ENCODE measurements at places on chromosomes 2 and 18. TPM values are rescaled to one million over a fixed set of nuclear protein-coding genes. Genes with fewer than 3 reads are reported as not detected.

The TAF4B gene
- 29.2 TPM for total RNA-seq

The MEP1B gene
- total RNA-seq: not detected

DNA sequence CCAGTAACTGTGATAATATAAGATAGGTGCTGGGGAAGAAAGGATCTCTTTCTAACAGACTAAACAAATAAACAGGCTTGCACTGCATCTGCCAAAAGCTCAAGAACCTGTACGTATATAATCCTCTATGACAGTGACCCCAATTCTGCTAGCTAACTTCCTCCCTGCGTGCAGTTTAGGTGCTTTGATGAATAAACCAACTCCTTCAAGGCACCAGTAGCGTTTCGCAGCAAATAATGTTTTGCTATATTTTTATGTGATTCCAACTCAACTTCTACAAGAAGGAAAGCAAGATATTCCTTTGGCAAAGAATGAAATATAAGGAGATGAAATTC is 135.5 kb upstream of the CHAC2 start:
- peak overlapping the region; percentile 58 for H3K27ac ChIP-seq
- H3K4me3 ChIP-seq: peak overlapping the region; percentile 15
- H3K27me3 ChIP-seq: no peaks in the 10 kb centered on the region
- DNase-seq: no peak
- no peaks in the 10 kb centered on the region for H3K36me3 ChIP-seq

DNA sequence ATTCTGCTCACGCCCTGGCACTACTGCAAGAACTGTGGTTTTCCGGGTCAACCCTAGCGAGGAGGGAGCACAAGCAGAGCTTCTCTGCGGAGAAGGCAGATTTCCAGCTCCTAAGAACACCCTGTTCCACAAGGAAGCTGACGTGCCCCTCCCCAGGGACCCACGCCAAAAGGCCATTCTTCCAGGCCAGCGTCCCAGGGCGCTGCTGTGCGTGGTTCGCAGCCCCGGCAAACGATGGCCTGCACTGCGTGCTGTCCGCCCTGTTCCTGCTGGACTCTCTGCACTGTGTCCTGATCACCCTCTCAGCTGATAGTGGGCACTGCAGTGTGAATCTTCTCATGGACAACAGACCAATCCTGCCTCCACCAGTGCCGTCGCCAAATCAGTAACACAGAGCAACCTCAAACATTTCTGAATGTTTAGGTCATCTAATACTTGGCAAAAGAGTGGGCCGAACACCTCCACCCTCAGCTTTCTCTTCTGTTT is 49.1 kb downstream of the ADI1 start:
- H3K36me3 ChIP-seq: peaks cover 17% of the 10 kb centered on the region
- no peaks in the 10 kb centered on the region for H3K27me3 ChIP-seq
- H3K4me1 ChIP-seq: no peaks in the 10 kb centered on the region
- no peak overlapping the region for H3K4me3 ChIP-seq

DNA sequence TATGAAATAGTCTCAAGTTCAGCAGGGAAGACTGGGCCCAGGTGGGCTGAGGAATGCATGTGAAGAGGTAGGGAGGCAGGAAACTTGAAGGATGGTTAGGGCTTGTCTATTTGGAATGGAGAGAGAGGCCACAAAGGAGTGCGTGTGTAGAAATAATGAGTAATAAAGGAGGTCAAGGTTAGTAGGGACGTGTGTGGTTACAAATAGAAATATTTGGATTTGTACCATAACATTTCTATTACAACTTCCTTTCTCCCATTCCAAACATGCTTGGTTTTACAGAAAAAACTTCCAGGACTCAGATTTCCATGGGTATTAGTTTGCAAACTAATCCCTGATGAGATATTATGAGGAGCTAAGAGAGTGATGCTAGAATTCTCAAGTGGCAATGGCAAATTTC is 280.6 kb downstream of the NCKAP5 start:
- H3K4me1 ChIP-seq: no peaks in the 10 kb centered on the region
- H3K27me3 ChIP-seq: no peaks in the 10 kb centered on the region
- no peak for DNase-seq
- no peak overlapping the region for H3K4me3 ChIP-seq
- no peak overlapping the region for H3K27ac ChIP-seq

The ASTL gene
- 9.1 TPM for total RNA-seq

DNA sequence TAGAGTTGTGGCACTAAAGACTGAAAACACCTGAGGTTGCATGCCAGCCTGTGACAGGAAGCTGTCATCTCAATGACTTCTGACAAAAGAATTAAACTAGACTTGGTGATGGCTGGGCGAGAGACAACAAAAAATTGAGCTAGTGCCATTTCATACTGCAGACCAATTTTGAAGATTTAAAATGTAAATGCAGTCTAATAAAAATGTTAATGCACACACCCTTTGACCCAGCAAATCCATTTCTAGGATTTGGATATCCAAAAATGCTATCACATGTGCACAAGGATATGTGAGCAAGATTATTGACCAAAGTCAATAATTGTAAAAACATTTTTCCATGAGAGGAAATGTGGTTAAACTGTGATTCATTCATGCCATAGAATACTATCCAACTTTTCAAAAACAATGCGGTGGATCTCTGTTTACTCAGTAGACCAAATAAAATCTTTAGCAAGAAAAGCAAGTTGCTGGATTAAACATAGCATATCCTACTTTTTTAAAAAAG is 5.6 kb downstream of the FBXO36 start:
- no peak for DNase-seq
- H3K4me1 ChIP-seq: peaks cover 15% of the 10 kb centered on the region
- H3K27me3 ChIP-seq: no peaks in the 10 kb centered on the region
- no peak overlapping the region for H3K4me3 ChIP-seq
- no peaks in the 10 kb centered on the region for H3K36me3 ChIP-seq
- H3K27ac ChIP-seq: no peak overlapping the region

- DNase-seq: no peak
- H3K4me3 ChIP-seq: no peak overlapping the region
- H3K36me3 ChIP-seq: no peaks in the 10 kb centered on the region
These were observed 96.0 kb downstream of the HNMT start for GRCh38 chr2:138060301-138060635.

- H3K27me3 ChIP-seq: peaks cover 11% of the 10 kb centered on the region
- peaks cover 42% of the 10 kb centered on the region for H3K4me1 ChIP-seq
- no peak for DNase-seq
- no peak overlapping the region for H3K27ac ChIP-seq
These were observed 9.0 kb upstream of the SLC1A4 start for GRCh38 chr2:64980183-64980582.

GRCh38 chr2:71452565-71452964 is 796 bp upstream of the DYSF start:
- H3K4me1 ChIP-seq: peaks cover 19% of the 10 kb centered on the region
- H3K36me3 ChIP-seq: no peaks in the 10 kb centered on the region
- peaks cover 55% of the 10 kb centered on the region for H3K27me3 ChIP-seq
- no peak overlapping the region for H3K4me3 ChIP-seq
- H3K27ac ChIP-seq: no peak overlapping the region

GRCh38 chr2:88141952-88142351 is 14.1 kb upstream of the FABP1 start:
- peaks cover 2% of the 10 kb centered on the region for H3K36me3 ChIP-seq
- H3K4me3 ChIP-seq: no peak overlapping the region
- H3K4me1 ChIP-seq: no peaks in the 10 kb centered on the region
- H3K27me3 ChIP-seq: peaks cover 35% of the 10 kb centered on the region
- H3K27ac ChIP-seq: no peak overlapping the region

DNA sequence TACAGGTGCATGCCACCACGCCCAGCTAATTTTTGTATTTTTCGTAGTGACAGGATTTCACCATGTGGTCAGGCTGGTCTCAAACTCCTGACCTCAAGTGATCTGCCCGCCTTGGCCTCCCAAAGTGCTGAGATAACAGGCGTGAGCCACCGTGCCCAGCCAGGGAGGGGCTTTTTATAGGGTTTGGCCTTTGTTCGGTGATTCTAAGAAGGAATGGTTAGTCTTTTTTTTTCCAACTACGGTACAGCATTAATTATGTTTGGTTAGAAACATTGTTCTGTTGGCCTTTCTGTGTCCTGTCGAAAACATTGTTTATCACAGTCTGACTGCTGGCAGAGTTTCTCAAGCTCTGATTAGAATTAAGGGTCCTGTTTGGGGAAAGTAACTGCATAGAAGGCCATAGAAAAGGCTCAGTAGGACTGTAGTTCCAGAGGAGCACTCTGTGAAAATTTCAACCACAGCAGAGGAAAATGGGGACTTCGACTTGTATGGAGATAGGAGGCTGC is 19.3 kb upstream of the SMCHD1 start:
- DNase-seq: no peak
- H3K27ac ChIP-seq: peak overlapping the region; percentile 91
- H3K4me1 ChIP-seq: peaks cover 67% of the 10 kb centered on the region
- H3K27me3 ChIP-seq: no peaks in the 10 kb centered on the region

DNA sequence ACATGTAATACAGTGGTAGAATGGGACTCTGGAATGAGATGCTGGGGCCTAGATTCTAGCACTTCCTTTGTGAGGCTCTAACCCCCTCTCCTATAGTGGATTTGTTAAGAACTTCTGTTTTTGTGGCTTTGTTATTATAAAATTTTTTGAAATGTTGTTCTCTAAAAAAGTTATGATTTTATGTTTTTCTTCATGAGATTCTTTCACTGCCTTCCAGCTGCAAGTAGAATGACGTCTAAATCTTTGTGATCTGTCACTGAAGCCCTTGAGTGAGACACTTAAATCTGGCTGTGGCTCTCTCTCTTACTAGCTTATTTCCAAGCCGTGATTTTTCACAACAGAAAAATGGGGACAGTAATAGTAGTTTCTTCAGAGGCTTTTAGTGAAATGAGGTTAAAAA is 1.6 kb downstream of the CASP8 start:
- peaks cover 91% of the 10 kb centered on the region for H3K4me1 ChIP-seq
- peak overlapping the region; percentile 99 for H3K27ac ChIP-seq
- H3K27me3 ChIP-seq: no peaks in the 10 kb centered on the region
- peak overlapping the region; percentile 98 for H3K4me3 ChIP-seq
- DNase-seq: no peak

DNA sequence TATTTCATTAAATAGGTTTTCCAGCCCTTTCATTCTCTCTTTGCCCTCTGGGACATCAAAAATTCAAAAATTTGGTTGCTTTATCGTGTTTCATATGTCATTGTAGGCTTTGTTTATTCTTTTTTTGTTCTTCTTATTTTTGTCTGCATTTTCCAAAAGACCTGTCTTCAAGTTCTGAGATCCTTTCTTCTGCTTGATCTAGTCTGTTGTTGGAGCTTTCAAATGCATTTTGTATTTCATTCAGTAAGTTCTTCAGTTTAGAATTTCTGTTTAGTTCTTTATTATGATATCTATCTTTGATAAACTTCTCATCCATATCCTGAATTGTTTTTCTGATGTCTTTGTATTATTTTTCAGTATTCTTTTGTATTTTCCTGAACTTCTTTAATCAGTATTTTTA is 123.6 kb downstream of the XRCC5 start:
- H3K4me1 ChIP-seq: no peaks in the 10 kb centered on the region
- H3K27me3 ChIP-seq: no peaks in the 10 kb centered on the region
- no peak overlapping the region for H3K27ac ChIP-seq
- no peak for DNase-seq

The WBP1 gene
- 87.7 TPM for total RNA-seq

The ODC1 gene
- total RNA-seq: 72.0 TPM

DNA sequence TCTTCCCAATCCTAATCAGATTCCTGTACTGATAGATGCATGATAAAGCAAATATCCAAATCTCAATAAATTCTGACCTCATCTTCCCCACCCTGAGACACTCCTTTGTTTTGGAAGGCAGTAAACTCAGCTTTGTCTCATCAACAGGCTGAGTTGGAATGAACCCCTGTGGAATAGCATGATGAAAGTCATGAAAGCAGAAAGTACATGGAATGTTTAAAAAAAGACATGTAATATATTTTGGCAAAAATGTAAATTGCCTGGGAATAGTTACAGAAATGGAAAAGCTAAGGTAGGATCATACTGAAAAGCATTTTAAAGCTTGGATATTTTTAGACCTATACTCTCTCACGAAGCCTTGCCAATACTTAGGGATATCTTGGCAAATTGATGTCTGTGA is 468.7 kb upstream of the CDH7 start:
- H3K27me3 ChIP-seq: no peaks in the 10 kb centered on the region
- H3K36me3 ChIP-seq: peaks cover 3% of the 10 kb centered on the region
- no peak overlapping the region for H3K27ac ChIP-seq
- no peak overlapping the region for H3K4me3 ChIP-seq
- DNase-seq: no peak

GRCh38 chr2:109648041-109648527 is 33.9 kb downstream of the SOWAHC start:
- no peak overlapping the region for H3K4me3 ChIP-seq
- DNase-seq: no peak
- no peak overlapping the region for H3K27ac ChIP-seq
- no peaks in the 10 kb centered on the region for H3K4me1 ChIP-seq
- H3K36me3 ChIP-seq: no peaks in the 10 kb centered on the region

GRCh38 chr2:48883661-48884060 is 128.1 kb upstream of the LHCGR start:
- no peak for DNase-seq
- H3K27me3 ChIP-seq: no peaks in the 10 kb centered on the region
- H3K4me1 ChIP-seq: no peaks in the 10 kb centered on the region
- no peaks in the 10 kb centered on the region for H3K36me3 ChIP-seq

GRCh38 chr2:18701981-18702380 is 112.6 kb upstream of the NT5C1B start:
- no peaks in the 10 kb centered on the region for H3K27me3 ChIP-seq
- H3K4me3 ChIP-seq: no peak overlapping the region
- no peaks in the 10 kb centered on the region for H3K36me3 ChIP-seq
- no peaks in the 10 kb centered on the region for H3K4me1 ChIP-seq

DNA sequence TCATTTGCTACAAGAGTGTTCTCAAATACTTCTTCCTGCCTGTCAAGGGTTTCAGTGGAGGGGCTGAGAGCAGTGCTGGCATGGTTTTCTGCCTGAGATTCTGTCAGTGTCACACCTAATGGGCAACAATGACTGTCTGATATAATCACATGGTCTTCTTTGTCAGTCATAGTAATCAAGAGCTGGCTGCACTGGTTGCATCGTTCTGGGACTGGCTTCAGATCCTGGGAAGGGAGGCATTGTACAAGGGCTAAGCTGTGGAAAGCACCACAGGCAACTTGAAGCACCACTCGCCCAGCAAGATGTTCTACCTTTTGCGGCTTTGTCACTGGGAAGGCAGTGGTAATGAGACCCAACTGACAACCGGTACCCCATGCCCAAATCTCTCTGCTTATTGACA is 19.6 kb downstream of the ALS2 start:
- H3K4me1 ChIP-seq: no peaks in the 10 kb centered on the region
- no peak overlapping the region for H3K4me3 ChIP-seq
- no peaks in the 10 kb centered on the region for H3K36me3 ChIP-seq

The LRRTM1 gene
- not detected for total RNA-seq

GRCh38 chr18:76395609-76396008 is 99.4 kb downstream of the ZNF516 start:
- no peaks in the 10 kb centered on the region for H3K36me3 ChIP-seq
- DNase-seq: no peak
- H3K27me3 ChIP-seq: no peaks in the 10 kb centered on the region
- no peak overlapping the region for H3K4me3 ChIP-seq
- no peak overlapping the region for H3K27ac ChIP-seq

DNA sequence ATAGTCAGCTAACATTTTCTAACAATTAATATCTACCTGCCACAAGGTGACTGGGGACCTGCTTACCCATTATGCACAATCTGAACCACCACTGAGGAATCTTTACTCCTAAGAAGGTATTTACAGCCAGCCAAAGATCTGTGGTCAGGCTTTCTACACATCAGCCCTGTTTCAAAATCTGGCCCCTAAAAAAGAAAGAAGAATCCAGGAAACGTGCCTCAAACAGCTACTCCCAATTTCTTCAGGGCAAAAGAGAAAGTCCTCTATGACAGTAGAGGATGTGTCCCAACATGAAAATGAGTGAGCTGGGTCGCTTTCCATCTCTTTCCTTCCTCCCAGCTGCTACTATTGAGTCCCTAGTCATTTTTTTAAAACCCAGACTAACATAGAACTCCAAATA is 79.5 kb downstream of the EPB41L3 start:
- H3K27ac ChIP-seq: no peak overlapping the region
- no peak overlapping the region for H3K4me3 ChIP-seq
- H3K36me3 ChIP-seq: no peaks in the 10 kb centered on the region
- peaks cover 11% of the 10 kb centered on the region for H3K27me3 ChIP-seq
